ENCODE measurements at places on chromosomes 4 and X.

DNA sequence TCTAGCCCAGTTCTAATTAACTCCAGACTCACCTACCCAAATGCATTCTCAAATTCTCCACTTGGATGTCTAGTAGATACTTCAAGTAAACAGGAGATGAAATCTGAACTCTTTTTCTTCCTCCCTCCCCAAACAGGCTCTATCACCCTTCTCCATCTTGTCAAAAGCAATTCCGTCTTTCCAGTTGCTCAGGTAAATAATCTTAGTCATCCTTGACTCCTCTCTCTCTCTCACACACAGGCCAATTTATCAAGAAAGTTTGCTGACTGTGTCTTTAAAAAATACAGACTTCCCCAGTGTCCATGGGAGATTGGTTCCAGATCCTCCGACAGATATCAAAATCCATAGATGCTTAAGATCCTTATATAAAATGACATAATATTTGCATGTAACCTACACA, 12.9 kb downstream of the TXK start:
- no peak for DNase-seq

GRCh38 chrX:123336666-123337065, 152.6 kb downstream of the GRIA3 start:
- DNase-seq: no peak

- peak; percentile 22 for DNase-seq
Observed at GRCh38 chr4:184267673-184268583, 50.3 kb upstream of the ENPP6 start.

- DNase-seq: no peak
Observed at GRCh38 chrX:129976441-129976840, 6.0 kb upstream of the BCORL1 start.

DNA sequence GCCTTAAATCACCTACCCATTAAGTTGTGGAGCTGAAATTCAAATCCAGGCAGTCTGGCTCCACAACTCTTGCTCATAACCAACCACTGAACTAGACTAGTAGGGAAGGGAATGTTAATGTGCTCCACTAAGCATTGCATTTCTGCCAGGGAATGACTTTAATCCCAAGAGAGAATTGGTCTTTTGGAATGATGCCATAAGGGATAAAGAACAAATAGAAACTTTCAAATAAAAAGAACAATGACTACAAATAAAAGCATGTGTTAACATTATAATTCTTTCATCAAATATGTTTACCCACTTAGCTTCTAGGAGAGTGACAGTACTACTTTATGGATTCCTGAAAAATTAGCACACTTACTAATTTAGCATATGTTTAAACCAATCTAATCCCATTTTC, 905.9 kb downstream of the CENPC start:
- no peak for DNase-seq

DNA sequence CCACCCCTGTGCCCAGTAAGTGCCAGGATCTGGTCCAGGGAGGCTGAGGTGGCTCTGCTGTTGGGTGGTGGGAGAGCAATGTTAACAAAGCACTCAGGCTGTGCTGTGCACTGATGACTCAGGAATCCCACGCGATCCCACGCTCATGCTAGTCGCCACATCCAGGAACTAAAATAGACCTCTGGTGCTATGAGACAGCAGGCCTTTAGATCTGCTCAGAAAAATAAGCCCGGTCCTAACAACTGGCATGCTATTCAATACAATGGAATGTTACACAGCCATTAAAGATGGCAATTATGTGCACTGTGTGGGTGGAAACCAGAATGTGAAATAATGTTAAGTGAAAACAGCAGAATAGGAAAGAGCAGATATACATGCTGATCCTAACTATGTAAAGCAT, 26.0 kb downstream of the ARL13A start:
- DNase-seq: no peak

DNA sequence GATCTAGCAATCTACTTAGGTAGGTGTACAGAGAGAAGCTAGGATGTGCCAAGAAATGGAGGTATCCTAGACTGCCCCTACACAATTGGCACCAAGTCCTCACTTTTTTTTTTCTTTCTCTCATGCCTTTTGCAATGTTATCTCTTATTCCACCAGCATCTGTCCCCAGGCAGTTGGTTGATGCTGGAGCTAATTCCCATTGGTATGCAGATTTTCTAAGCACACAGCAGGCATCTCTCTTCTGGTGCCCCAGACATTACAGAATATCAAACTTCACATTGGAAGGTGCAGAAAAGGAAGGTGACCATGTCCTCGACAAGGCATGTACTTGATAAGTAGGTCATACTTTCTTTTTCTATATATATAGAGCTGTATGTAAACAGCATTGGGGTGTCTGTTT, 21.6 kb downstream of the LUZP4 start:
- no peak for DNase-seq

- DNase-seq: no peak
Observed at GRCh38 chrX:109952050-109952449, 50.9 kb upstream of the TMEM164 start.

DNA sequence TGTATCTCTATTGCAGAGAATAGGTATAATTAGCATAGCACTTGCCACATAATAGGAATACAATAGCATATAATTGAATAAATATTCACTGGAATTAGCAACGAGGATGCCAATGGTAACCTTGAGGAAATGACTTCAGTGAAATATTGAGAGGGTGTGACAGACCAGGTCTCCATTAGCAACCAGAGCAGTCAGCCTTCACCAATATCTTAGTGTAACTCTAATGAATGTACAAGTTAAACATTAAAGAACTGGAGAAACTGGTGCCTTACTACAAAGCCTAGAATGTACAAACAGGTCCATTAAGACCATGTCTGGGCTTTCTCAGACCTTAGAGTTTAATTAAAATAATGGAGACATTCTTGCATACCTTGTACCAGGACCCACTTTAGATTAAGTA, 143.0 kb downstream of the MAGEB17 start:
- DNase-seq: no peak

- DNase-seq: no peak
Observed at GRCh38 chr4:98577956-98578355, 80.5 kb downstream of the TSPAN5 start.

DNA sequence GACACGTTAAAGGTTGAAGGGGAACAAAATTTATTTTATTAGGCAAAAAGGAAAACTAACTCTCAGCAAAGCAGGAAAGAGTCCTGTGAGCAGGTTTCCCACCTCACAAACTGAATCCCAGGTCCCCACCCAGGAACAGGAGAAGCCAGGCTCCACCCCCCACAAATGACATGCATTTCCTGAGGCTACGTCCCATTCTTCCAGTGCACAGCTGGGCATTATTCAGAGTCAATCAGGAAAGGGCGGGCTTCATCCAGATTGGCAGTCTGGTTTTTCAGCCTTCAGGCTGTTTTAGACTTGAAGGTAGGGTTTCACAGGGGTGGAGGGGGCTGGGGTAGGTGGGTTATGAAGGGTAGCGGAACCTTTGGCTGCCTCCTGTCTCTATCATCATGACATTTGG, 11.9 kb upstream of the ASIC5 start:
- no peak for DNase-seq

GRCh38 chr4:44319129-44319528, 129.5 kb downstream of the KCTD8 start:
- DNase-seq: no peak

- DNase-seq: no peak
Observed at GRCh38 chrX:29071525-29072320, 484.5 kb downstream of the IL1RAPL1 start.

DNA sequence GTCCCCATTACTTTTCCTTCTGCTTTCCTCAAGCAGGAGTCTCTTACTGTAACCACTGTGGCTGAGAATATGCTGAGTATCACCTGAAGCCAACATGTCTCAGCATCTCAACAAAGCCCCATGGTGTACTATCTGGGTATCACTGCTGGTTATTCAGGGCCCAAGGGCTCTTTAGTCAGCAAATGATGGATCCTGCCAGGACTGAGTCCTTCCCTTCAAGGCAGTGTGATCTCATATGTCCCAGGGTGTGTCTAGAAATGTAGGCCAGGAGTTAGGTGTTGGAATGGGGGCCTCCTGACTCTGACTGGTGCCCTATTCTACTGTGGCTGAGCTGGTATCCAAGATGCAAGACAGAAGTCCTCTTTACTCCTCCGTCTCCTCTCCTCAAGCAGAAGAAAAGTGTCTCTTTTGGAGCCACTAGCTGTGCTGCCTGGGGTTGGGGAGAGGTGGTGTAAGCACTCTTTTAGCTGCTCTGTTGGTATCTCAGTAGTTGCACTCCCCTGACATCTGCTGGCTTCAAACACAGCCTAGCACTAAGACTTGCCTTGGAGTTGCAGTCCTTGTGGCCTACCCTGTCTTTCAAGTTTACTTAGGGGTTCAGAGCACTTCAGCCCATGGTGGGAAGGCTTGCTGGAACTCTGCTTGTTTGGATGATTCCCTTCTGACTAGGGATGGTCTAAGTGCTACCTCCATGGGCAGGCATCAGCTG, 28.6 kb downstream of the OCIAD2 start:
- no peak for DNase-seq

DNA sequence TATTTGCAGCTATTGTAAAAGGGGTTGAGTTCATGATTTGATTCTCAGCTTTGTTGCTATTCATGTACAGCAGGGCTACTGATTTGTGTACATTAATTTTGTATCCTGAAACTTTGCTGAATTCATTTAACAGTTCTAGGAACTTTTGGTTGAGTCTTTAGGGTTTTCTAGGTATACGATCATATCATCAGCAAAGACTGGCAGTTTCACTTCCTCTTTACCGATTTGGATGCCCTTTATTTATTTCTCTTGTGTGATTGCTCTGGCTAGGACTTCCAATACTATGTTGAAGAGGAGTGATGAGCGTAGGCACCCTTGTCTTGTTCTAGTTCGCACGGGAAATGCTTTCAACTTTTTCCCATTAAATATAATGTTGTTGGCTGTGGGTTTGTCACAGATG, 48.1 kb downstream of the NPY1R start:
- no peak for DNase-seq

- DNase-seq: no peak
Observed at GRCh38 chr4:101328063-101328602, 19.2 kb downstream of the PPP3CA start.

DNA sequence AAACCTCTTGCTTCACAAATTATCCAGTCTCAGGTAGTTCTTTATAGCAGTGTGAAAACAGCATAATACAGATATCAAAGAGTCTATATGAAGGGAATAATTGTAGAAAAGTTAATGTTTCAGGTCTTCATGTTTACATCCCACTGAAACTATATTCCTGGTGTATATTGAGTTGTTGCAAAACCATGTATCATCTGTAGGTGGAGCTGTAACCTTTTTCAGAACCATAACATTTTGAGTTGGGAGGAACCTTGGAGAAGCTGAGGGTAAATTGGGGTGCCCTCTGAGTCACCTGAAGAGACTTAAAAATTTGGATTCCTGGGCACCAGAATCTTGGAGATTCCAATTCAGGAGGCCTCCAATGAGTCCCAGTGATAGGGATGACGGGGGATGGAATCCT, 51.9 kb upstream of the TAPT1 start:
- DNase-seq: no peak

- DNase-seq: no peak
Observed at GRCh38 chrX:10172877-10173276, 16.1 kb downstream of the CLCN4 start.

- no peak for DNase-seq
Observed at GRCh38 chr4:123554801-123555232, 158.2 kb downstream of the SPRY1 start.

GRCh38 chr4:8278009-8278395, 8.4 kb downstream of the HTRA3 start:
- no peak for DNase-seq

DNA sequence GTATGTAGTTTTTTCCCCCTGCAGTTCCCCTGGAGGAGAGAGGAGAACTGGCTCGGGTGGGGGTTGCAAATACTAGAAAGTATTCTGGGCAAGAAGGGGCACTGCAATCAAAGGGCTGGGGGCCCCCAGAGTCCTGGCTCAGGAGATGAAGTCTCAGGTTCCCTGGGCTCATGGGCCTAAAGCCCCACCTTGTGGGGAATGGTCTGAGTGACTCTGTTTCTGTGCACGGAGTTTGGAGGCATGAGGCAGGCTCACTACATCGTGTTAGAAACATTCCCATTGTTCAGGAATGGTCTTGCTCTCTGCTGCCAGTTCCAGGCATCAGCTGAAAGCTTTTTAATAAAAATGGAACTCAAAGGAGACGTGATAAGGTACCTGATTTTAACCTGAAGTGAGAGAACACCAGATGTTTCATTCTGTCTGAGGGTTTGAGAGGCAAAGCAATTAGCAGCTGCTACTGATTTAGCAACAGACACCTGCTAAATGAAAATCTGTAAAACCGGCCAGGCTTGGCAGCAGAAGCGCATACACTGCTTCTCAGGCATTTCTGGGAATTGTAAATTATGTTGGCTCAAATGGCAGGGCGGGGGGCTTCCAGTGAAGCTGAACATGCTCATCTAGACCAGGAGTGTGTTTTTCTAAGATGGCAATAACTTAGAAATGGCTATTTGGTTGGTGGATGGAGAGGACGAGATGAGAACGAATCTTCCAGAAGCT, 122.7 kb downstream of the TMEM164 start:
- no peak for DNase-seq

DNA sequence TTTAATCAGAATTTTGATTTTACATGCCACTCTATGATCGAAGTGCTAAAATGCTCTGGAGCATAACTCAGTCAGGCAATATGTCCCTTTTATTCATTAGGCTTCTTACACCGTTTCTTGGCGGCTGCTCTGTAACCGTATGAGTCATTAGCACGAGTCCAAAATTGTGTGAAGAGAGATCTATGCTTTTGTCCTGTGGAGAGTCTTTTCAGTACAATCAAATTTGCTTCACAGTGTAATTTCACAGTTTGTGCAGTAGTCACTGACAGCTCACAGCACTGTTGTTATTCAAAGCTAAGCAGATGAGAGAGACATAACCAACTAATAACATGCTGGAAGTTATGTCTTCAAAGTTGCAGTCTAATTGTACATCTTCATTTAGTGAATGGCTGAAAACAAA, 167.8 kb downstream of the PCDH10 start:
- DNase-seq: no peak

GRCh38 chr4:66554826-66555225, 884.5 kb upstream of the EPHA5 start:
- no peak for DNase-seq

All from stimulated activated CD8-positive, alpha-beta memory T cell treated with anti-CD3 and anti-CD28 coated beads, Interleukin-7, amount 100 ng/mL, for 1 hour (primary cell).